ENCODE measurements at places on chromosomes 2 and 18.
A peak's percentile ranks its signal among the peaks of the same experiment; 100 is the strongest.

DNA sequence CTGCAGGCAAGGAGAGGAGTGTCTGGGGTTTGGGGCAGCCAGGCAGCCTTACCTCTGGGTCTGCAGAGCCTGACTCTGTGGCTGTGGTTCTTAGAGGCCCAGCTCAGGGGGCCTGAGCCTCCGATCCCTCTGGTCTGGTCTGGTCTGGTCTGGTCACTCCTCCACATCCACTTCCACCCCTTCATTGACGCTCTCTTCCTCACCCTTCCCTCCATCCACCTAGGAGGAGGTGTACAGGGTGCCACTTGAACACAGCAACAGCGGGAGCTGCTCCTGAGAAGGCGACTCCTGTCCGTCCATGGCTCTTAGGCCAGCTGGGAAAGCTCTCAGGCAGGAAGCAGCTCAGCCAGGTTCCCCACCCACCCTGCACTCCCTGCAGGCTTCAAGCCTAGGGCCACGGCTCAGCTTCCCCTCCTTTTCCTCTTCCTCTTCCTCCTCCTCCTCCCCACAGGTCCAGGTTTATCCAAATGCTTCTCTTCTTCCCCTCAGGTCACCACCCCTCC, 16.9 kb downstream of the GPR55 start:
- DNase-seq: no peak

DNA sequence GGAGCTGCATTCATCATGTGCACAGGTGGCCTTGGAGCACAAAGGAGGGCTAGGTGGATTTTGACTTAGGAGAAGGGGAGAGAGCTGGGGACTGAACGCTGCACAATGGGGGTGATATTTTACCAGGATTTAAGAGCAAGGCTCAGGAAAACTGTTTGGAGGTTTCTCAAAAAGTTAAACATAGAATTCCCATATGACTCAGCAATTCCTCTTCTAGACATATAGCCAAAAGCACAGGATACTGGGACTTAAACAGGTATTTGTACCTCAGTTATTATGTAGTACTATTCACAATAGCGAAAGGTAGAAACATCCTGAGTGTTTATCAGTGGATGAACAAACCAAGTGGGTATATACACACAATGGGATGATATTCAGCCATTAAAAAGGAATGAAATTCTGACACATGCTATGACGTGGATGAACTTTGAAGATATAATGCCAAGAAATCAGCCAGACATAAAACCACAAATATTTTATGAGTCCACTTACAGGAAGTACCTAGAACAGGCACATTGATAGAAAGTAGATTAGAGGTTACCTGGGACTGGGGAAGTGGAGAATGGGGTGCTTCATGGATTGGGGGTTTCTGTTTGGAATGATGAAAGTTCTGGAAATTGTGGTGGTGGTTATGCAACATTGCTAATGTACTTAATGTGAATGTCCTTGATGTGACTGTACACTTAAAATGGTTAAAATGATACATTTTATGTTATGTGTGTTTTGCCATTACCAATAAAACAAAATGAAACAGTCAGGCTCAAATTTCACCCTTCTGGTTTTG, 216.9 kb downstream of the HAUS1 start:
- no peak for DNase-seq

DNA sequence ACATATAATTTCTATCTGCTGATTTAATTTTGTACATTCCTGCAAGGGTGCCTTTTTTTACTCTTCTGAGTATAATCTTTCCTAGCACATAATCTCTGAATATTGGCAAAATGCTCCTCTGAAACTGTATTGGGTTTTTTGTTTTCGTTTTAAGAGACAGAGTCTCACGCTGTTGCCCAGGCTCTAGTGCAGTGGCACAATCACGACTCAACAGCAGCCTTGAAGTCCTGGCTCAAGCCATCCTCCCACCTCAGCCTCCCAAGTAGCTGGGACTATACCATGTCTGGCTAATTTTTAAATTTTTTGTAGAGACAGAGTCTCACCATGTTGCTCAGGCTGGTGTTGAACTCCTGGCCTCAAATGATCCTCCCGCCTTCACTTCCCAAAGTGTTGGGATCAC, 104.9 kb downstream of the SPTBN1 start:
- no peak for DNase-seq

GRCh38 chr18:7272311-7273049, 41.6 kb downstream of the LRRC30 start:
- DNase-seq: no peak

DNA sequence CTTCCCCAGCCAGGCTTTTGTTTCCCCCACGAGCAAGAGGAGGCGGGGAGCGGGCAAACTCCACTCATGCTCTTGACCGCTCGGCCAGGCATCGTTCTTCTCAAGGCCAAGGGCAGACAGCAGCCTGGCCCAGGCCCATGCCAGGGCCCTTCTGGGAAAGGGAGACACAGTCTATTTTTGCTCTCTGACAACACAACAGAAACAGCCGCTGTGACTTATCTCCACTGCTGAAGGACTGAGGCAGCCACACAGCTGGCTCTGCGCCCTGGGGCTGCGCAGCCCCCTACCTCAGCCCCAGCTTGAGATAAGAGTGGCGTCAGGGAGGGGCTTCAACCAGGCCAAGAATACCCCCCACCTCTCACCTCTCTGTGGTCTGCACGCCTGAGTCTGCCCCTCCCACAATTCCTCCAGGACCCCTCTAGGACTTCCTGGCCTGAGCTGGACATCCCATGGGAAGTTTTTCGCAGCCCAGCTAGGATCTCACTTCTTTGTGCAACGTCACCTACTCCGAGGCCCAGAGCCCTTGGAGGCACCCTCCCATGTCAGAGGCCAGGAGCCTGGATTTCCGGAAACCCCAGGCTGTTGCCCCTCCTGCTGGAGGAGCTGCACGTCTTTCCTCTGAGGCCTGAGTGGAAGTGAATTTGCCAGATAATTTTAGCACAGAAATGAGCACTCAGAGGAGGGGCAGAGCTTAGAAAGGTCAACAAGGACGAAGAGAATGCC, 118.9 kb upstream of the OTOS start:
- DNase-seq: no peak

DNA sequence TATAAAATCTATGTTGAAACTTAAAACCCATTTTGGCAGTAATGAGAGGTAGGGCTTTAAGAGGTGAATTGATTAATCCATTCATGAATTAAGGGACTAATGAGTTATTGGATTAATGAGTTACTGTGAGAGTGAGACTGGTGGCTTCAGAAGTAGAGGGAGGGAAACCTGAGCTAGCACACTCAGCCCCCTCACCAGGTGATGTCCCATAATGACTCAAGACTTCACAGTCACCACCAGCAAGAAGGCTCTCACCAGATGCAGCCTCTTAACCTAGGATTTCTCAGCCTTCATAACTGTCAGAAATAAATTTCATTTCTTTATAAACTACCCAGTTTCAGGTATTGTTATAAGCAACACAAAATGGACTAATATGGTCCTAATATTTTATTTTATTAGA, 621.7 kb upstream of the ACVR2A start:
- DNase-seq: peak; percentile 3

DNA sequence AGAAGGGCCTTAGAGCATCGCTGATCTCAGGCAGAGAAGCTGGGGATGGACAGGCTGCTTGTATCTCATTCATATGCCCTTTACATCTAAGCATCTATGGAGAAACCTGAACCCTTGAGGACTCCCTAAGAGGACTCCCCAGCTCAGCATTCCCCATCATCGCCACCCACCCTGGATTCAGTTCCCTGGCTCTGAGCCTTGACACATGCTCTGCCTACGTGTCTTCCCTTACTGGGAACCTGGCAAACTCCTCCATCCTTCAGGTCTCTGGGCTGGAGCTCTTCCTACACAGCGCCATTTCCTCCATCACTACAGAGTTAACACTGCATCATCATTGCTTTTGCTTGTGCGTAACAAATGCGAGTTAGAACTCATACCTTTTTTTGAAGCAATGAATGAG, 31.2 kb upstream of the OTOF start:
- no peak for DNase-seq

DNA sequence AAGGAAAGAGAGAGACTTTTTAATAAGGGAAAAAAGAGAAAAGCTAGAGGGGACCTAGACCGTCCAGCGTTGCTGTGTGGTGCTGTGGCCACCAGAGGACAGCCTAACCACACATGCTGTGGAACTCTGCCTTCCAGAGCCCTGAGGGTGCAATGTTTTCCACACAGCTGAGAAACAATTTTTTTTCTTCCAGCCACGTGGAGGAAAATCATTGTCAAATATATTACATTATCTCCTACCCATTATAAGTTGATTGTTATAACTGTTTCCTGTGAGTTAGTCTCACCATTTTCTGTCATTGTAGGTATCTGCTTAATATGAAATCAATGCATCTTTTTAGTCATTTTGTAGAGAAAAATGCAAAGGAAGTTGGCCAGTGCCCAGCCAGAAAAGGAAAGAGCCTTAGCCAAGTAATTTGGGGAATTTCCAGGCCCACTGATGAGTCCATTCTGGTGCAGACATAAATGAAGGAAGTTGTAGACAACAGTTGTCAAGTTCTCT, 5.9 kb upstream of the MRPL19 start:
- DNase-seq: peak; percentile 43

GRCh38 chr2:59171019-59171418, 929.9 kb upstream of the FANCL start:
- DNase-seq: no peak

- no peak for DNase-seq
Observed at GRCh38 chr2:210662560-210662959, 106.2 kb downstream of the CPS1 start.

DNA sequence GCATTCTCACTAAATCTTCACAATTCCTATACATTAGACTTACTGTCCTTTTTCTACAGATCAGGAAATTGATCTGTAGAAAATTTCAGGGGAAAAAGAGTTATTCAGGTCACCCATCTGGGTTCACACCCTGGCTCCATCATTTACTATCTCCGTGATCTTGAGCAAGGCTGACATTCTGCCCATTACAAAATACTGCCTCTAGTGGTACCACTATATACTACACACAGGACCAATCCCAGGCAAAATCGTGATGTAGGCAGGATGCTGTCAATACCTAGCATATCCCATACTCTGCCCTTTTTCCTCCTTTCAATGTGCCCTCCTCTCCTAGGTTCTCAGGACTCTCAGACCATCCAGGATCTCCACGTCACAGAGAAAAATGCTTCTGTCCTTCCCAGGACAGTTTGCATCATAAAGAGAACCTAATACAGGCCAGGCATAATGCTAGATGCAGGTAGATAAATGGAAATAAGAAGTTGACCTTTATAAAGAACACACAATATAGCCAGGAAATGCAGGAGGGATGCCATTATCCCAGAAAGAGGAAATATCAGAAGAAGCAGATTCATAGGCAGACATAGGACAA, 101.9 kb downstream of the CDH20 start:
- DNase-seq: peak; percentile 23

- no peak for DNase-seq
Observed at GRCh38 chr2:33859811-33860461, 260.8 kb upstream of the FAM98A start.

DNA sequence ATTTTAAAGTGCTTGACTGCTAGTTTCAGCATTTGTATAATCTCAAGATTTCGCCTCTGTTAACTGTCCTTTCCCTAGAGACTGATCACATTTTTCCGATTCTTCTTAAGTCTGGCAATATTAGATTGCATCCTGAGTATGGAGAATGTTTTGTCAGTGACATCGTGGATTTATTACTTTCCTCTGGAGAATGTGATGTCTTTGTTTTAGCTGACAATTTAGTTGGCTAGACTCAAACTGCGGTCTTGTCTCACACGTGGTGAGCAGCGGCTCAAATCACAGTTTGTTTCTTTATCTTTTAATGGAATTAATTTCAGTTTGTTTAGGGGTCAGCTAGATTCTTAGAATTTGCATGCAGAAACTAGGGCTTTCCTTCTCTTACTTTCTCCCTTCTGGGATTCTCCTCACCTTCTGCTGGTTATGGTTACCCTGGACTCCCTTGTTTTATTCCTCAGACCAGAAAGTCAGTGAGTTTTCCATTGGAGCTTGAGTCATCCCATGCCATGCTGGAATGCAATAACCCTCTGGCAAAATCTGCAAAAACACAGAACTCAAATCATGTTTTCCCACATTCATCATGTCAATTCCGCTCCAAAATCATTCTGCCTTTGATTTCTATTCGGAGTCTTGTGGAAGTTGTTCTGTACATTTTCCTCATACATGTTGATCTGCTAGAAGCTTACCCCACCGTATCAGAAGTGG, 327.2 kb upstream of the TRIB2 start:
- DNase-seq: no peak

- DNase-seq: no peak
Observed at GRCh38 chr2:1582891-1583341, 161.4 kb downstream of the PXDN start.

DNA sequence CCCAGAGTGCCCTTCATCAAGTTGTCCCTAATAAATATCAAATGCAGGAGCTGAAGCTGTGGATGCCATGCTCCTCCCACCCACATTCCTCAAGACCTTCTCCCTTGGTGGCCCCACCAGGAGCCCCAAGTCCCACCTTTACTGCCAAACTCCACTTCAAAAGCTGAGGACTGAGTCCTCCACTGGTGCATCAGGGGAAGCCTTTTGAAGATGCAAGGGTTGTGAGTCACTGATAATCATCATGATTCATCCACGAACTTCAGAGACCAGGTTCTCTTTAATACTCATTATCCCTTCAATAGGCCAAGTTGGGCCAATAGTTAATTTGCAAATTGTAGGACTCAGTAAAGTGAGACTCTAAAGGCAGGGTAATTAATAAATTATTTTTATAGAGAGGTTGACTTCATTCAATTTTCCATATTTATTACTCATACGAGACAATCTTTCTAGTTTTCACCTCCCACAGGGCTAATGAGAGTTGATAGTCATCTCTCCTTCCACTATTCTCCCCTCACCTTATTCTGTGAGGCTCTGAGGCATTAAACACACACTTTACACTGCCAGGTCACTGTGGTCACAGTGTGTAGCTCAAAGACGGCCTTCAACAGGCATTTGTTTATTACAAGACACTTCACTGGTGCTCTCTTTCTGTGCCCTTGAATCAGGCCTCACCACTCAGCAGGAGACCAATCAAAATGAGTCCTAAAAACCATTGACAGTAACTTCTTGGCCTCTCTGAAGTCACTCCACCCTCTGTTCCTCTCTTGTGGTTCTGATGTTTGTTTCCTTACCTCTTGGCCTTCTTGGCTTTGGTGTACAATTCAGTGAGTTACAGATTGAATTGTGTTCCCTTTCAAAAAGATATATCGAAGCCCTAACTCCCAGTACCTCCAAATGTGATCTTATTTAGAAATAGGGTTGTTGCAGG, 99.9 kb downstream of the TRIB2 start:
- no peak for DNase-seq

DNA sequence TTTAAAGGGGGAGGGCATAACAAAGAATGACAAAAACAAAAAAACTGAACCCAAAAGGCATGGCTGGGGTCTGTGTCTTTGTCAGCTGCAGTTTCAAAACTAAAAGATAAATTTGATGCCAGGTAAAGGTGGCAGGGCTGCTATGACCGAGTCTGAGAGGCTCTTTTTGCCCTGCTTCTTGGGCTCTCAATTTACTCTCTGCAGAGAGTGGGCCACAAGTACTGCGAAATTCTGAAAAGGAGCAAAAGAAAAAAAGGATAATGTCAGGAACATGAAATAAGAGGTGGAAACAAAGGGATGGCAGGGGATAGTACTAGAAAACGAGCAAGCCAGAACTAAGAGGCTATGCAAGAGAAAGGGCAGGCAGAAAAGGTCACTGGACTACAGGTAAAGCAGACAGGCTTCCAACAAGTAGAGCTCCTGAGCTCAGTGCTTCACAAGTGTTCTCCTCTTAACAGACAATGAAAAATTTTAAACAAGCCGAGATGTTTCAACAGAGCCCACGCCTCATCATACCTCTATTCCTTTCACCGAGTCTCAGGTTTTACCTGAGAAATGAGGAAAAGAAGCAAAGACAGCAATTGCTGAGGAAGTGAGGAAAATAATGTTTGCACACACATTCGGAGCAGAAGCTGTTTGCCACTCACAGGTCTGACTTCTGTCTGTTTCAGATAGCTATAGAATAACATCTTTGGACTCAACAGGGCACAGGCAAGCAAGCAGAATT, 7.3 kb downstream of the IRS1 start:
- DNase-seq: no peak
